ENCODE measurements at places on chromosomes 2 and 18.

- DNase-seq: no peak
Observed at GRCh38 chr2:202933139-202933510, 21.1 kb downstream of the CARF start.

- DNase-seq: no peak
Observed at GRCh38 chr2:95573866-95574265, 17.9 kb upstream of the TRIM43 start.

- no peak for DNase-seq
Observed at GRCh38 chr18:32200766-32201165, 10.9 kb downstream of the MEP1B start.

GRCh38 chr2:9288681-9289338 is 82.2 kb downstream of the ASAP2 start:
- DNase-seq: no peak

GRCh38 chr18:68642003-68642402 is 72.9 kb downstream of the TMX3 start:
- no peak for DNase-seq

DNA sequence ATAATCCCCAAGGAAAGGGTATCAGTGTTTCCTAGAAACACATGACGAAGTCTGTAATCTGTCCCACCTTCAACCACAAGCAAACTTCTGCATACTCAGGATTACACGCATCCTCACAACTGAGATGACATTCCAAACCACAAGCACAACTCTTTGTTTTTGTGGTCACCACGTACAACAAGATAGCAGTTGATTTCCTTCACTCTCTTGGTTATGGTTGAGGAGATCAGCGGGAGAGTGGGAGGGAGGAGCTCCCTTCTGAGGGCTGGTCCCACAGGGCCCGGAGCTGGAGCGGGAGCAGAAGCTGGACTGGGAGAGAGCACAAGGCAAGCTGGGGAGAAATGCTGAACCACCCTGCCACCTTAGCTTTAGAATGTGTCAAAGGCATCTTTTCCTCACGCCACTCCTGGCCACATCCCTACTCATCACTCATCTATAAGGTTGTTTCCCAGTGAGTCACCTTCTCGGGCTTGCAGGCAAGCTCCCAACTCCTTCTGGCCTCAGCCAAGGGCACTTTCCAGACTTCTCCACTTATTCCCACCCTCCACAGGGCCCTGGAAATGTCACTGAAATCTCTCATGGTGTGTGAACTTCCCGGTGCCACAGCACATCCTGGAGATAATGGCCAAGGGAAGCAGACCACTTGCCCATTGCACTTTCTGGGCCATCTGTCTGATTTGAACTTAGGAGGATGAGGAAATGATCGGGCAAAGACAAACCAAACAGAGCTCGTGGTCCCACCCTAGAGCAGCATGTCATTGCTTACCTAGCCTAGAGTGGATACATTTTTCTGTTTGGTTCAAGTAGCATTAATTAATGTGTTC is 98.9 kb upstream of the LGALSL start:
- DNase-seq: no peak

DNA sequence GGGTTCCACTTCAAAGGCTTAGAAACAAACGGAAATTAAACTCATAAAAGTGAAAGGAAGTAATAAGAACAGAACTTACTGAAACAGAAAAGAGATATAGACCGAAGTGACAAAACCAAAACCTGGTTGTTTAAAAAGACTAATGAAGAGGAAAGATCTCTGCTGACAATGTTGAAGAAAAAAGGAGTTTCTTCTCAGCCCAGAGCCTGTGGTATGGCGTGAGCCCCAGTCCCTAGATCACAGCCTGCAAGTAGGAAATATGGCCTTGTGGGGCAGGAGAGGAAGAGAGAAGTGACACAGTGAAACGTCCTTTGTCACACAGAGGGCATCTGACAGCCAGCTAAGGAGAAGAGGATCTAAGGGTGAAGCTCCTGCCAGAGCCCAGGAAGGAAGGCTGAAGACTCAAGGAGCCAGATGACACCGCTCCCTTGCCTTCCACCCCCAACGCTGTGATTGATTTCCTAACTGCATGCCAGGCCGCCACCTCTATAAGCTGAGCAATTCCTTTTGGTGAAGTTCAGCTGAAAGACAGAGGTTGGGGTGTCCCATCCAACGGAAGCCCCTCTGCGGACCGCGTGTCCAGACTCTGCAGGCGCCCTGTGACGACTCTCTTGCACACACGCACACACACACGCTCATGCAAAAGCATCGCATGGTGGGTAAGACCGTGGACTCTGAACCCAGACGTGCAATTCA is 141.1 kb downstream of the HDAC4 start:
- no peak for DNase-seq

DNA sequence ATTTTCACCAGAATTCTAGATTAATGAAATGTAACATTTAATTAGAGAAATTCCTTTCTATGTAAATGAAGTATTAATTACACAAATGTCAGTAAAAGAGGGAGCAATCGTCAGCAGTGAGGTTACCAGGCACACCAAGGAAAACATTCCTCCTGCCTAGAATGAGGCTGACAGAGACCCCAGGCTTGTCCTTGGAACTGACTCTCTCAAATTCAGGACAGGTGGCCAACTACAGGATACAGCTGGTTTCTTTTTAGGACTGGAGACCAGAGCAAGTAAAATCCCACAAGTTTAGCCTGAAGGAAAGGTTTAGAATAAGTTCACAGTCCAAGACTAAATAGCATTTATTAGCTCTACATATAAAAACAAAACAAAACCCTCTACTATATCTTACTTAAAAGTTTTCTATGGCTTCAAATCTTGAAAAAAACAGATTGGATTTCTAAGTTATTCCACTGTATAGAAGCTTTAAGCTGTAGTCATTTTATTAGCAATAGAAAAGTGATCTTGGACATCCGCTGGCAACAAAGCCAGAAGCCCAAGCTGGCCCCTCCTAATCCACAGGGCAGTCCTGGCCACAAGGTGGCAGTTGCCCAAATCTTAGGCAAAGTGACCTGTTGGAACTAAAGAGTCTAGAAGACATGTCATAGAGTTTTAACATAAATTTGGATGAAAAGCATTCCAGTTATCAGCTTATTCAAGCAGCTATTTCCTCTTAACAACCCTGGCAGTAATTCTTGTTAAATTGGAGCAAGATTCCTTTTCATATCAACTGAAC is 81.0 kb downstream of the SP3 start:
- DNase-seq: no peak

DNA sequence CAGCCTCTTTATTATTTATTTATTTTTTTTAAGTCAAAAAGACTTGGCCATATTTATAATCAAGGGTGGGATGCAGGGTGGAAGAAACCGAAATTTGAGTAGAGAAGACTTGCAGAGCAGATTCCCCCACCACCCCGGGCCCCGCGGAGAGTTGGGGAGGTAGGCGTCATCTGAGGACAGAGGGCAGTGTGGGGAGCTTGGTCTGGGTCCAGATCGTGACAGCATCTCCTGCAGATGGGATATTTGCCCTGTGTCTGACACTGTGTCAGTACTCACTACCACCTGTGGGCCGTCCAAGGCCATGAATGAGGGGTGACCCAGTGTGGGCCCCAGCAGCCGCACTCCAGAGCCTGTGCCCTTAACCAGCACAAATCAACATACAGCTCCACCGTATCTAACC is 10.5 kb upstream of the PRELID3A start:
- DNase-seq: no peak

- no peak for DNase-seq
Observed at GRCh38 chr2:120926463-120927264, 191.0 kb downstream of the GLI2 start.

GRCh38 chr18:26406854-26407517 is 141.4 kb downstream of the KCTD1 start:
- DNase-seq: no peak

DNA sequence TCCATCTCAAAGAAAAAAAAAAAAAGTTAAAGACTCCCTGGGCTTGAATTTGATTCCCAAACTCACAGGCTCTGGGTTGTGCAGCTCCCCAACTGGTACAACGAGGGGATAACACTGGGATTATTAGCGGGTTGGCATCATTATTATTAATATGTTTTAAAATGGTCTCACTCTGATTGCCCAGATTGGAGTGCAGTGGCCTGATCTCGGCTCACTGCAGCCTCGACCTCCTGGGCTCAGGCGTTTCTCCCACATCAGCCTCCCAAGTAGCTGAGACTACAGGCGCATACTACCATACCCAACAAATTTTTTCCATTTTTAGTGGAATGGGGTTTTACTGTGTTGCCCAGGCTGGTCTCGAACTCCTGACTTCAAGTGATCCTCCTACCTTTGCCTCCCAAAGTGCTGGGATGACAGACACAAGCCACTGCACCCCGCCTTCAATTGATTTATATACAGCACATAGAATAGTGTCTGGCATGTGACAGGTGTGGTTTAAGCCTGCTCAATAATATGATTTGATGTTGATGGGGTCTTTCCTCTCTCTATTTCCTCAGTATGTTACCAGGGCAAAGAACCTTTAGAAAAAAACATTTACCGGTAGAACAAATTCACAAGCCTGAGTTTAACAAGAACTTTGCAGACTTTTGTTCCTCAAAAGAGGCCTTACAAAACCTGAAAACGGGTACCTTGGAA is 12.2 kb downstream of the MYCN start:
- no peak for DNase-seq
